Ovary (tissue), 10 donors: ENCODE measurements at places on chromosomes 7 and 10. TPM values are rescaled to one million over a fixed set of nuclear protein-coding genes. Genes with fewer than 3 reads are reported as not detected.
A peak's percentile ranks its signal among the peaks of the same experiment; 100 is the strongest.

The PPP1R9A gene
- total RNA-seq, result 32.2 TPM

The PDE6C gene
- total RNA-seq, result not detected

The ERV3-1 gene
- 11.0 TPM for total RNA-seq

The PVRIG gene
- not detected for total RNA-seq

The OR2A42 gene
- total RNA-seq, result 0.34 TPM

The ECHDC3 gene
- total RNA-seq, result 13.1 TPM

The GNAT3 gene
- not detected for total RNA-seq

The ACHE gene
- total RNA-seq, result 4.3 TPM

The ZNF479 gene
- not detected for total RNA-seq

The C10orf105 gene
- 0.18 TPM for total RNA-seq

The NRAP gene
- total RNA-seq, result not detected

The LRMDA gene
- total RNA-seq, result 21.6 TPM

The ANXA8 gene
- total RNA-seq, result 0.67 TPM

The SFMBT2 gene
- total RNA-seq, result 22.3 TPM

- no peaks in the 10 kb centered on the region for H3K27me3 ChIP-seq
- H3K4me1 ChIP-seq, result no peaks in the 10 kb centered on the region
- H3K27ac ChIP-seq, result no peak overlapping the region
- H3K36me3 ChIP-seq, result no peaks in the 10 kb centered on the region
- no peak for DNase-seq
- no peak overlapping the region for H3K4me3 ChIP-seq
Observed at GRCh38 chr7:108770981-108771745, 201.5 kb downstream of the DNAJB9 start.

DNA sequence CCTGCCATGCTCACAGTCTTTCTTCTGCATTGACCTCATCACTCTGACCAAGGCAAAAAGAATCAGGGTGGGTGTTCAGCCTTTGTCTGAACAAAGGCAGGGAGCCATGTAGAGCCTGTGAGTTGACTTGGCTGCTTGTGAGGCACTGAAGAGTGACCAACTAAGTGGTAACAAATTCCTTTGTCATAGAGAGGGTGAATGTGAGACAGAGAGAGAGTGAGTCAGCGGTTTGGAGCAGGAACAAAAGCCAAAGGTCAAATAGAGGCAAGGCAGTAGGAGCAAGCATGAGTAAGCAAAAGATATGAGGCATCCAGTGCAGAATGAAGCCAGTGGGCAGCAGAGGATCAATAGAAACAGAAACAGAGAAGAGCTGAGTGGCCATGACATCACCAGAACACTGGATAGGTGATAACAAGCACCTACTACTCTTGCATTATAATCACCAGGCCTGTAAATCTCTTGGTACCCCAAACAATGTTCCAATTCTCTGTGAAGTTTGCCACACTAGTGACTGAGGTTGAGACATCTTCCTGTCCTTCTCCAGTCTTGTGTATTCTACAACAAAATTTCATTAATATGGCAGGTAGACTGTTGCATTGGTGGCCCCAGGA is 116.2 kb upstream of the LAMB4 start:
- no peaks in the 10 kb centered on the region for H3K27me3 ChIP-seq
- no peak for DNase-seq
- no peak overlapping the region for H3K4me3 ChIP-seq
- H3K4me1 ChIP-seq, result no peaks in the 10 kb centered on the region
- H3K27ac ChIP-seq, result no peak overlapping the region
- H3K36me3 ChIP-seq, result no peaks in the 10 kb centered on the region

DNA sequence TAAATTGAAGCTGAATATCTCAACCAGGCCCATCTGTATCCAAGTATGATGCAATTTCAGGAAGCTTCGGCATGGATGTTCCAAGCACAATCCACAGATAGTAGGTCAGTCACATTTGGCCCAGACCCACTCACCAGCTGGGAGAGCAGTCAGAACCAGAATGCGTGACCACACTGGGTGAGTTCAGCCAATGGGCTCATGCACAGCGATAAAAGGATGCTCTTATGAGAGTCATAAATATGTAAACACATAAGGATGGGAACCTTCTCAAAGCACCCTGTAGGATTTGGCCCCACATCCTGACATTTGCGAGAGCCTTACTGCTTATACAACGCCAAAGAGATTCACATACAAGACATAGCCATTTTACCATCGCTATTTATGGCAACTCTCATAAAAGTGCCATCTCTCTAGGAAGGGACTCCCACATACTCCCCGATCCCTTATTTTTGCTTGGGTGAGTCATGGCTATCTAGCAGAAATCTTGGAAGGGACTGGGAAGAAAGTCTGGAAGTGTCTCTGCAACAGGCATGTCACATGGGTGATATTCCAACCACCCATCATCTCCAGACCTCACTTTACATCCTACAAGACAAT is 3.0 kb downstream of the AFAP1L2 start:
- DNase-seq, result peak; percentile 83
- H3K27ac ChIP-seq, result no peak overlapping the region
- no peaks in the 10 kb centered on the region for H3K36me3 ChIP-seq
- no peaks in the 10 kb centered on the region for H3K27me3 ChIP-seq
- H3K4me1 ChIP-seq, result peaks cover 25% of the 10 kb centered on the region

DNA sequence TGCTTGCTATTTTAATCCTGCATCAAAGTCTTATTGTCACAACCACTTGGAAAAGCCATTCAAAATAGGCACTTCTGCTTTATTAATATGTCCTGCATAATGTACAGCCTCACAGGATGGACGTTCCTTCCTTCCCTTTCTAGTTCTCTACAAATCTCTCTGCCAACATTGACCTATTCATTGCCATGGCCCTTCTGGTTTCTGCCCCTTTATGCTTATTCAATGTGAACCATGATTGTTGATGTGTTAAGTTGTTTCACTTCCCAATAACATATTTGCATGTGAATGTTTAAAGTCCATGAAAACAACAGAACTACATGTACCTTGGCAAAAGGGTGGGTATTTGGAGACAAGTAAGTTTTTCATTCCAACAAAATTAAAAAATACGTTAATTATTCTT is 45.7 kb downstream of the COL28A1 start:
- H3K27ac ChIP-seq, result no peak overlapping the region
- H3K4me1 ChIP-seq, result no peaks in the 10 kb centered on the region
- no peak for DNase-seq

GRCh38 chr7:145599376-145599775 is 517.2 kb upstream of the CNTNAP2 start:
- no peak overlapping the region for H3K27ac ChIP-seq
- no peak for DNase-seq
- H3K27me3 ChIP-seq, result no peaks in the 10 kb centered on the region
- H3K4me3 ChIP-seq, result no peak overlapping the region
- no peaks in the 10 kb centered on the region for H3K4me1 ChIP-seq

GRCh38 chr10:29304264-29304994 is 15.6 kb downstream of the LYZL1 start:
- no peak overlapping the region for H3K4me3 ChIP-seq
- H3K36me3 ChIP-seq, result no peaks in the 10 kb centered on the region
- no peaks in the 10 kb centered on the region for H3K4me1 ChIP-seq
- peak; percentile 71 for DNase-seq

DNA sequence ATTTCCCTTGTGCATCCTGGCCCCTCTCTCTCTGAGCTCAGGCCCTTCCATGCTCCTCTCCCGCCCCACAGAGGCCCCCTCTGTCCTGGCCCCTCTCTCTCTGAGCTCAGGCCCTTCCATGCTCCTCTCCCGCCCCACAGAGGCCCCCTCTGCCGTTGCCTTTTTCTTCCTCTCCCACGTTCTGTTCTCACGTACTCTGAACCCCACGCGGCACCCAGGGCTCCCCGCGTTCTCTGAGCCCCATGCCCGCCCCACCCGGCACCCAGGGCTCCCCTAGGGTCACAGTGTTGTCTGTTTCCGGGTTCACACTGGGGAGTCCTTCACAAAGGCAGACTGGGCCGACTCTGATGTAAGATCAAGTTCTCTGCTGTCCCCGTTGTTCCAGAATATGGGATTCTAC is 336.8 kb downstream of the DNAJB6 start:
- H3K4me1 ChIP-seq, result no peaks in the 10 kb centered on the region
- H3K27me3 ChIP-seq, result no peaks in the 10 kb centered on the region
- H3K36me3 ChIP-seq, result no peaks in the 10 kb centered on the region
- H3K4me3 ChIP-seq, result no peak overlapping the region
- H3K27ac ChIP-seq, result no peak overlapping the region

DNA sequence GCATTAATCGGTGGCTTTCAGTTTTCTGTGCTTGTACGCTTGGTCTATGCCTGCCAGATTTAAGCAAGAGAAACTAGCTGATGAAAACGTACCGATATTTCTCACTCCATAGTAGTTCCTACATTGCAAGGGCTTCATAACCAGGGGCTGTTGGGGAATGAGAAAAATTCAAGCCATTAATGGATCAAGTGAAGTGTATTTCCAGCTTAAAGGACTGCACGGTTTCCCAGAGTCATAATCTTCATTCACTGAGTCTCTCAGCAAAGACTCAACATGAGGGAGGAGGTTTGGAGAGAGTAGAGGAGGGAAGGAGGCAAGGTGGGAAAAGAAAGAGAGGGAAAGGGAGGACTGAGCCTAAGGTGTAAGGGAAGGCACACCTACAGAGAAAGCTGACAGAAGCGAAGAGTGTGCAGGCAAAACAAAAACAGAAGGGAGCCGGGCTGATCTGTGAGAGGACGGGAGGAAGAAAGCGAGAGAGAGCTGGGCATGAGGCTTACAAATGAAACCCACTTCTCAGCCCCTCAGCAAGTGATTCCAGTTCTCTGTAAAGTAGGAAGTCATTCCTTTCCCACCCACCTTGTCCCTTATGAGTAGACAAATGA is 625 bp downstream of the GIMAP2 start:
- peak overlapping the region; percentile 45 for H3K4me3 ChIP-seq
- no peaks in the 10 kb centered on the region for H3K27me3 ChIP-seq

DNA sequence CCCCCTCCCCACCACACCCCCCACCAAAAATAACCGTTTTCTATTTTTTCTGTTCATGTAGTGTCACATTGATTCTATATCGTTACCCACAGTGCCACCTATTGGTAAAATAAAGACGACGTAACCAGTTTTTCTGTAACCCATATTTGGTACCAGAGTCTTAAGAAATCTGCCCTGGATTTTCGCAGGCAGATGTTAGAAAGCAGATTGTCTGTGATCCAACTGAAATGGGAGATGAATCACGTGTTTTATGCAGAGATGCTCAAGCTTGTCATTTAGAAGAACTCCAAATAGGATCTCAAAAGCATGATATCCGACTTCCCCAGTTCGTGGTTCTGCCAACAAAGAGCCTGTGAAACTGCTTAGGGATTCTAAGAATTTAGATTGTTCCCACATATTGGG is 261.1 kb upstream of the CSTF2T start:
- H3K27me3 ChIP-seq, result no peaks in the 10 kb centered on the region
- no peak for DNase-seq
- H3K4me1 ChIP-seq, result no peaks in the 10 kb centered on the region
- H3K27ac ChIP-seq, result no peak overlapping the region
- no peak overlapping the region for H3K4me3 ChIP-seq

- no peaks in the 10 kb centered on the region for H3K27me3 ChIP-seq
- DNase-seq, result no peak
- no peak overlapping the region for H3K27ac ChIP-seq
- no peak overlapping the region for H3K4me3 ChIP-seq
- no peaks in the 10 kb centered on the region for H3K36me3 ChIP-seq
Observed at GRCh38 chr10:68861253-68861652, 33.9 kb downstream of the STOX1 start.

- DNase-seq, result no peak
- no peak overlapping the region for H3K4me3 ChIP-seq
- H3K27ac ChIP-seq, result no peak overlapping the region
- peaks cover under 1% of the 10 kb centered on the region for H3K4me1 ChIP-seq
- H3K27me3 ChIP-seq, result no peaks in the 10 kb centered on the region
Observed at GRCh38 chr10:69642747-69643146, 12.7 kb downstream of the FAM241B start.

GRCh38 chr10:21402606-21403083 is 122.8 kb downstream of the SKIDA1 start:
- H3K4me1 ChIP-seq, result no peaks in the 10 kb centered on the region
- no peak overlapping the region for H3K27ac ChIP-seq
- H3K36me3 ChIP-seq, result no peaks in the 10 kb centered on the region
- no peak overlapping the region for H3K4me3 ChIP-seq
- no peaks in the 10 kb centered on the region for H3K27me3 ChIP-seq

DNA sequence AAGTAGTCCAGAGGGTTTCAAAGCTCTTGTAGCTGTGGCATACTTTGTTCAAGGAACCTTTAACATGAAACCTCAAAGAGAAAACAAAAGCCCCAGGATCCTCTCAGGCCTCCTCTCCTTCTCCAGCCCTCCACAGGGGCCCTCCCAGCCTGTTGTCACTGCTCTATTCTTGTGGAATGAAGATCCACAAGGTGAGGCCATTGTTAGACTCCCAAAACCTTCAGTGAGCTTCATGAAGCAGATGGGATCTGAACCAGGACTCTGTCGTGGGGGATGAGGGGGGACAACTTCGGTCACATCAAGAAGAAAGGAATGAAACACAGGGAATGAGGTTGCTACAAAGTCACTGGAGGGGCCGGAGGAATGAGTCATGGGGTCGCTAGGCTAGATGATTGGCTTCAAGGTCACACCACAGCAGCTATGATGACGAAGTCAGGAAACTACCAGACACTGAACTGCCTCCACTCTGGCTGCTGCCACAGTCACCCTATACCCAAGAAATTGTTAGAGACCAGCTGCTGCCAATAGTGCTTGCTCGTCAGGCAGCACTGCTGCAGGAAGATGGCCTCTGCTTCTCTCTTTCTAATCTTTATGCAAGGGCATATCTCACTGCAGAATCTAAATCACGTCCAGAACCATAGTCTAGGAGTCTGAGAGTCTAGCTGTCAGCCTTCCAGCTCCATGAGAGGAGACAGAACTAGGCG is 208.8 kb downstream of the HIBADH start:
- H3K4me1 ChIP-seq, result no peaks in the 10 kb centered on the region
- no peak for DNase-seq
- no peaks in the 10 kb centered on the region for H3K27me3 ChIP-seq
- no peaks in the 10 kb centered on the region for H3K36me3 ChIP-seq

- H3K4me3 ChIP-seq, result peak overlapping the region; percentile 86
- no peaks in the 10 kb centered on the region for H3K36me3 ChIP-seq
- H3K4me1 ChIP-seq, result no peaks in the 10 kb centered on the region
Observed at GRCh38 chr7:25179325-25179724, 49.0 kb downstream of the NPVF start.

- H3K4me3 ChIP-seq, result no peak overlapping the region
- no peaks in the 10 kb centered on the region for H3K27me3 ChIP-seq
- no peak overlapping the region for H3K27ac ChIP-seq
- no peak for DNase-seq
- H3K4me1 ChIP-seq, result no peaks in the 10 kb centered on the region
Observed at GRCh38 chr7:71491336-71491735, 359.4 kb downstream of the GALNT17 start.

DNA sequence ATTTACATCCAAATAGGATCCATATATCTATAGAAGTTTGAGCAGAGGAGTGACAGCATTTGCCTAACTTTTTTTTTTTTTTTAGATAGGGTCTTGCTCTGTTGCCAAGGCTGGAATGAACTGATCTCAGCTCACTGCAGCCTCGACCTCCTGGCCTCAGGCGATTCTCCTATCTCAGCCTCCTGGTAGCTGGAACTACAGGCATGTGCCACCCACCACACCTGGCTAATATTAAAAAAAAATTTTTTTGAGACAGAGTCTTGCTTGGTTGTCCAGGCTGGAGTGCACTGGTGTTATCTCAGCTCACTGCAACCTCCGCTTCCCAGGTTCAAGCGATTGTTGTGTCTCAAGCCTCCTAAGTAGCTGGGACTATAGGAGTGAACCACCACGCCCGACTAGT is 15.1 kb downstream of the PPIA start:
- no peak overlapping the region for H3K27ac ChIP-seq
- H3K36me3 ChIP-seq, result no peaks in the 10 kb centered on the region
- H3K4me1 ChIP-seq, result no peaks in the 10 kb centered on the region
- no peak overlapping the region for H3K4me3 ChIP-seq
- H3K27me3 ChIP-seq, result no peaks in the 10 kb centered on the region
- no peak for DNase-seq

GRCh38 chr7:23285657-23286646 is 13.2 kb upstream of the MALSU1 start:
- H3K4me1 ChIP-seq, result peaks cover 3% of the 10 kb centered on the region
- no peak overlapping the region for H3K27ac ChIP-seq
- DNase-seq, result no peak
- no peak overlapping the region for H3K4me3 ChIP-seq
- no peaks in the 10 kb centered on the region for H3K36me3 ChIP-seq
